ENCODE measurements at places on chromosomes 13 and 19.

DNA sequence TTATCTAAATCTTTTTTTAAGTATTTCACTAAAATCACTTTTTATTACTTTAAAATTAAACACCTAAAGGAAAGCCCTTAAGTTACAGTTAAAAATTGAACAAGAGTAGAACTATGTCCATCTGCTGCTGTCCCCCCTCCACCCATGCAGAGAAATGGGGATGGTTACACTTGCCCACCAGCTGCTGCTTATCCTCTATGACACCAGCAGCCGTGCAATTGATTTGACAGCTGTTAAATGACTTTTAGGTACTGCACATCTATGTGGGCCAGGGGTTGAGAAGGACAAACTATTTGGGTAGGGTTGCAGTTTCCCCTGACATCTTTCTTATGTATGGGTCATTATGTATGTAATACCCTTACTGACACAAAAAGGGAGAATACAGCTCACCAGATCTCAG is 77.2 kb downstream of the TBC1D4 start:
- no peak for DNase-seq

GRCh38 chr19:5094768-5095567 is 126.1 kb downstream of the KDM4B start:
- no peak for DNase-seq

DNA sequence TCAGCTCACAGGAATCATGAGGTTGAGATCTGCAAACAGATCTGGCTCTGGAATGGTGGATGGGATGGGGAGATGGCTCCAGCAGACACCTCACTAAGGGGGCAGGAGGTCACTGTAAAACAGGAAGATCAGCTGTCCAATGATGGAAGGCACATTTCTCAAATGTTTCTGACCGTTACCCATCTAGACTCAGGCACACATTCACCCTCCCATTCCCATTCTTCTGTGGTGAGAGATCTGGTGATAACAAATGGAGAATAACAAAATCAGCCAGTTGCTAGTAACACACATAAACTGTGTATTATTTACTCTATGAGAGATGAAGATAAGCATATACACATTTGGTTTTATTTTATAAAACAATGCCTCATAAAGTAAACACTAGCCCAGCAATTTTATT is 235.9 kb downstream of the TSHZ3 start:
- no peak for DNase-seq

- DNase-seq = peak; percentile 73
Observed at GRCh38 chr19:934865-935479, 9.1 kb downstream of the ARID3A start.

- DNase-seq = no peak
Observed at GRCh38 chr19:7969555-7969939, 26.1 kb upstream of the TIMM44 start.

DNA sequence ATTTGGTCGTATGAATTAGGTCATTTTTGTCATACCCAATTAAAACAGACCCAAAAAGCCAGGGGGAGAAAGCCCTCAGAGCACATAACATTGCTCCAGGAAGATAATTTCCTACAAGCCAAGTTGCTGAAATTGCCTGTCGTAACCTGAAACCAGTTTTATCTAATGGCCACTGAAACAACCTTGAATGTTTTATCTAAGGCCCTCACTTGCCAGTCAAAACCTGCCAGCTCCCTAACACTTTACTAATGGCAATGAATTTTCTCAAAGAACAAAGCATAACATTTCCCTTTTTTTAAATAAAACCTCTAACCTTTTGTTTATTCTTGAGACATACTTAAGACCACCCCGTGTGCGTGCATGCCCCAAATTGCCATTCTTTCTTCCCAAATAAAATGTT is 496.2 kb upstream of the KLHL1 start:
- DNase-seq = no peak

DNA sequence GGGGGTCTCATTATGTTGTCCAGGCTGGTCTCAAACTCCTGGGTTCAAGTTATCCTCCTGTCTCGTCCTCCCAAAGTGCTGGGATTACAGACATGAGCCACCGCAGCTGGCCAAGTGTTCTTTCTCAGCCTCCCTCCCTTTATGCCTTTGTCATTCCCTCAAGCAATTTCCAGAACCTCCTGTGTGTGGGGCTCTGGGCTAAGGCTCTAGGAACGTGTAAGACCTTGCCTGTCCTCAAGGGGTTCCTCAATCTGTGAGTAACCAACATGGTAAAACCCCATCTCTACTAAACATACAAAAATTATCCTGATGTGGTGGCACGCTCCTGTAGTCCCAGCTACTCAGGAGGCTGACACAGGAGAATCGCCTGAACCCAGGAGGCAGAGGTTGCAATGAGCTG is 15.5 kb upstream of the SPACA4 start:
- no peak for DNase-seq

DNA sequence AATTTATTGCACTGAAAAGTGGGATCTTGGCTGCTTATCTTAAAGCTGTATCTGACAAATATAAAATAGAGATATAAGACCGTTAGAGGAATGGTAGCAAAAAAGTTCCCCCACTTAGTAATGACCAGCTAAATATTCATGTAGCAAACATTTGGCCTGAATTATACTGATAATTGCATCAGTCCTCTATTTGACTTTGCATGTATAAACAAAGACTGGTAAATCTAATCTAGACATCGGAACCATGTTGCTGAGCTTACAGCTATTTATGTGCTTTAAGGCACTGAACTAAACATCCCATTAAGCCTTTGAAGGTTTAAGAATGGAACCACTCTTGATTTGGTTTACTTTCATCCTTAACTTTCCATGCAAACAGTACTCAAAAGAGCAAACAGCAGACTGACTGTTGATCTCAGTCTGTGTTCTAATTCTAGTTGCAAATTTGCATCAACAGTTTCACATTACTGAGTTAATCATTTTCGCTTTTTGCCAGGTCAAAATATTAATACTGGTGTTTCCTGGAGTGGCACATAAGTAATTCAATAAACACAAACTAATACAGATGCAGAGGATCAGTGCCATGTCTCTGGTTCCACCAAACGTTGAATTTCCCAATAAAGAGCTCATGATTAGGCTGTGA is 203.5 kb upstream of the HTR2A start:
- no peak for DNase-seq

- DNase-seq = no peak
Observed at GRCh38 chr19:23381114-23381513, 14.2 kb downstream of the ZNF91 start.

DNA sequence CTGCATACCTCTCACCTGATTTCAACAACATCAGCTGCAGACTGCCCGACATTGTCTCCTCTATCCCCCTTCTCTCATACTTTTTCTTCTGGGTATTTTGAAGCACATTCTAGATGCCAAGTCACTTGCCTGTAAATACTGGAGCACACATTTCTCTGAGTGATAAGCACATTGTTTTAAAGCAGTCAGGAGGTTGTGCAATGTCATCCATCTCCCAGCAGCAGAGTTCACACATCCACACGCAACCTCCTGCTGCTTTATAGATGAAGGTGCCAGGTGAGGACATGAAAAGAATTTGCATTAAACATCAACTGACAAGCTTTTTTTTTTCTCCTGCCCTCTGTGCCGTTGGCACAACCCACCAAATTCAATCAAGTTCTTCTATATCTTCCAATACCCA is 5.5 kb downstream of the UPK1A start:
- no peak for DNase-seq

GRCh38 chr13:37026771-37027170 is 26.2 kb downstream of the EXOSC8 start:
- DNase-seq = no peak

GRCh38 chr13:94249512-94249911 is 230.0 kb downstream of the DCT start:
- peak; percentile 38 for DNase-seq

GRCh38 chr19:18021121-18021755 is 13.3 kb downstream of the ARRDC2 start:
- no peak for DNase-seq

- DNase-seq = no peak
Observed at GRCh38 chr13:33274264-33274663, 11.3 kb downstream of the STARD13 start.

DNA sequence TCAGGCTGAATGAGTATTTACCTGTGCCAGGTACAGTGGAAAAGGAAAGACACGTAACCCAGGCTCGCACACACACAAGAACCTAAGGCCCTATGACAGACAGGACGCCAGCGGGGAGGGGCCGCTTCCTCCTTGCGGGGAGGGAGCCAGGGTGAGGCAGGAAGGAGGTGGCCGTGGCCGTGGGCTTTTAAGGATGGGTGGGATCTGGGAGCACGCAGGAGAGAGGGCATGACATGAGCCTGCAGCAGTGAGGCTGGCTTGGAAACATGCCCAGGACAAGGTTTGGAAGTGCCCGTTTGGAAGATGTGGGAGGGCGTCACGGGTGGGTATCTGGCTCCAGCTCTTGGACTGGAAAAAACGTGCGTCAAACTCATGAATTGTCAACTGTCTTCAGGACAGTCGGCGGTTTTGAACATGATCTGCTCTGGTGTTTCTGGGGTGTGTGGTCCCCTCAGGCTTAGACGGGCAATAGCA is 20.1 kb downstream of the SH3GL1 start:
- DNase-seq = no peak

- no peak for DNase-seq
Observed at GRCh38 chr13:50850445-50850844, 7.0 kb upstream of the DLEU7 start.

- no peak for DNase-seq
Observed at GRCh38 chr19:8320564-8321066, 560 bp downstream of the NDUFA7 start.

GRCh38 chr19:14554382-14554812 is 17.5 kb downstream of the NDUFB7 start:
- DNase-seq = no peak

GRCh38 chr13:63024458-63024857 is 1608.8 kb upstream of the PCDH20 start:
- DNase-seq = no peak

- no peak for DNase-seq
Observed at GRCh38 chr13:109114162-109114561, 484.8 kb downstream of the MYO16 start.

DNA sequence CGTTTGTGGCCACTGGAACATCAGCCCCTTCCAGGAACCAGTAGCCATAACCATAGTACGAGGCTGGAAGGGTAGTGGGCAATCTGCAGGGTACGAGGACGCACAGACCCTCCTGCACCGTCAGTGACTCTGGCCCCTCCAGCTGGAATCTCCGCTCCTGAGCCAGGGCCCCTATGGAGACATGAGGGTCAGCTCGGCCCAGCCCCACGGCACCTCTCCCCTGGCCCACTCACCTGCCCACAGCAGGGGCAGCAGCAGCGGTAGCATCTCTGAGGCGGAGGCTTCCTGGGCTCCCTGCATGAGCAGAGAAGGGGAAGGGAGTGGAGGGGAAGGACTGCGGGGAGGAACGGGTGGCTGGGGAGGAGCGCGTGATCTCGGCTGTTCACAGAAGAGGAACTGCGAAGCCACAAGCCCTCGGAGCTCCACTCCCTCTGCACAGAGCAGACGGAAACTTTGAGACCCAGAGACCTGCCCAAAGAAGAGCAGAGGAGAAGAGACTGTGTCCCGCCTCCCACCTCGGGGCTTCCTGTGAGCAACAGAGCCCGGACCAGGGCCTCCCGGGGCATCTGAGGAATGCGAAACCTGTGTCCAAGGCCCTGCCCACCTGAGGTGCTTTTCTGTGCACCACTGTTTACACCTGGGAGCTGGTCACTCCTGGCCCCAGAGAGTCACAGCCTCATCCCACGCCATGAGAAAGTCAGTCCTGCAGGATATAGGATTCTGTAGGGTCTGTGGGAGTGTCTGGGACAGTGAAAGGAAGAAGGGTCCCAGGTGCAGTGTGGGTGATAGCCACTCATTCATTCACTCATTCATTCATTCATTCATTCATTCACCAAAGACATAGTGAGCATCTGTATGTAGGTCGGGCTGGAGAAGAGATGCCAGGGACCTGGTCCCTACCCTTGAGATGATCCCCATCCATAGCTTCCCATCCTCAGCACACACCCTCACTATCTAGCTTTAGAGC is at the start of gene SIGLEC6:
SIGLEC6 (minus strand) TSS at position 322 of the 967 bp plus-strand sequence; CDS start at position 300, 22 bp downstream.
- no peak for DNase-seq

- DNase-seq = no peak
Observed at GRCh38 chr13:42769650-42770049, 11.7 kb upstream of the FAM216B start.

DNA sequence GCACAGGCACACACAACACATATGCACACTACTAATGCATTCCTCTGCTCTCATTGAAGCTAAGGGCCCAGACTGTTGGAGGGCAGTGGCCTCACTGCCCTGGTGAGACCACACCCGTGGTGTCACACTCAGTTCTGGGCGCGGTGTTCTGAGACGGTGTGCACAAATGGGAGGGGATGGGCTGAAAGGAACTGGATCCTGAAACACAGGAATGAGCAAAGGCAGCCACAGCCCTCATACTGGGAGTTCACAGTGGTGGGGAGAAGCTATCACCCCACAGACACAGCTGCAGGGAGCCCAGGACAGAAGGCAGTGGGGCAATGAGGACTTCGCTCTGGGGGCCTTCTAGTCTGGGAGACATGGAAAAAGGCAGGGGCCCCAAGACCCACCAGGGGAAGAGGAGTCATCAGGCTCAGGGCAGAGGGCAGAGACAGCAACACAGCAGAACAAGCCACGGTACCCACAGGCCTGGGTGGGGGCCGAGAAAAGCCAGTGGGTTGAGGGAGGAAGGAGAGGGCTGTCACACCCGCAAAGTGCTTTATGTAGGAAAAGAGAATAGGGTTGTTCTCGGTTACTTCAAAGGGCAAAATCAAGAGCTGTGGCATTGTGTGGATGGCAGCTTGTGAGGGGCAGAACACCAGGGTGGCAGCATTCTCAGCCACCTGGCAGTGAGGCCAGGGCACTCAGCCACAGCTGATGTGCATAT is 75.4 kb upstream of the GPR183 start:
- DNase-seq = no peak

- no peak for DNase-seq
Observed at GRCh38 chr13:79419365-79419764, 13.3 kb upstream of the RBM26 start.

DNA sequence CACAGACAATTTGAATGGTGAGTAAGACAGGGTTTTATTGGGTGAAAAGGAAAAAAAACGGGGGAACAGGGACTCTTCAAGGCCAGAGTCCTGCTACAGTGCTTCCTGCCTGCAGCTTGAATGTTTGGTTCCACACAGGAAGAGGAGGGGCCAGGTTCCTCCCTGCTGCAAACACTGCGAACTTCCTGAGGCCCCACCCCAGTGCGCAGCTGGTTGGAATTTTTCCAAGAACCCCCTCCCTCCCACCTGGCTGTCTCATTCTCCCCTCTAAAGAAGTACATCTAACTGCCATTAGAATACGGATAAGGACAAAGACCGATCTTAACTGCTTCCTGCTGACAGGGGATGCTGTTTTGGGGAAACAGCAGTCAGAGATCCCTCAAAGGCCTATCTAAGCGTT is 184.9 kb downstream of the GGACT start:
- DNase-seq = no peak

DNA sequence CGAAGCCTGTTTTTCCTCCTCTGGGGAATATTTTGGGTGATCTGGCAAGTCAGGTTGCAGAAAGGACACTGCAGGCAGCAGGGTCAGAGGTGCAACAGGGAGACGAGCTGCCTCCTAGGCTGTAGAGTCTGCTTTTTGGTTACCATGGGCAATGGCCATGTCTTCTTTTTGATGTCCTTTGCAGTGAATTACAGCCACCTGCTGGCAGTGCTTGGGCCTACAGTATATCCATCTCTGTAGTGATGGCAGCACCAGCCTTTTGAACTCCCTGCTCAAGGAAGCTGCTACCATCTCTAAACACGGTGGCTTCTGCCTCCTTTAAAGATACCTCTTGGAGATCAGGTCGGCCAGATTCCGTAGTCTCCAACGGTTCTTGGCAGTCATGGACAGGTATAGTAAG is 73.9 kb downstream of the WTIP start:
- no peak for DNase-seq

- no peak for DNase-seq
Observed at GRCh38 chr19:2339644-2340310, 11.3 kb downstream of the SPPL2B start.

GRCh38 chr13:63124863-63125262 is 1709.2 kb upstream of the PCDH20 start:
- peak; percentile 5 for DNase-seq

Data from fibroblast of the conjunctiva (primary cell).